ENCODE measurements at places on chromosomes 6 and 20.
A peak's percentile ranks its signal among the peaks of the same experiment; 100 is the strongest.

DNA sequence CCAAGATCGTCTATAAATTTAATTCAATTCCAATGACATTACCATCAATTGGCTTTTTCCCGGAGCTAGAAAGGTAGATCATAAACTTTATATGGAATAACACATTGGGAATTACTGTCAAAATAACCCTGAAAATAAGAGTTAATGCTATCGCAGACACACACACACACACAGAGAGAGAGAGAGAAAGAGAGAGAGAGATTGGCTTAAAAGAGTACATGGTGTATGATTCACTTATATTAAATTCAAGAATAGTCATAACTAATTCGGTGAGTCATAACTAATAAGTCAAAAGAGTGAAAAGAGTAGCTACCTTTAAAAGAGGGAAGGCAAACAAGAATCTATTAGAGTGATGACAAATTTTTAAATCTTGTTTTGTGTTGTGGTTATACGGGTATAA lies 425.5 kb downstream of the TBC1D32 start:
- DNase-seq = no peak

- no peak for DNase-seq
Observed at GRCh38 chr20:58306421-58307261, 2.9 kb upstream of the RAB22A start.

GRCh38 chr6:5684320-5685053 lies 322.2 kb downstream of the NRN1 start:
- peak; percentile 27 for DNase-seq

DNA sequence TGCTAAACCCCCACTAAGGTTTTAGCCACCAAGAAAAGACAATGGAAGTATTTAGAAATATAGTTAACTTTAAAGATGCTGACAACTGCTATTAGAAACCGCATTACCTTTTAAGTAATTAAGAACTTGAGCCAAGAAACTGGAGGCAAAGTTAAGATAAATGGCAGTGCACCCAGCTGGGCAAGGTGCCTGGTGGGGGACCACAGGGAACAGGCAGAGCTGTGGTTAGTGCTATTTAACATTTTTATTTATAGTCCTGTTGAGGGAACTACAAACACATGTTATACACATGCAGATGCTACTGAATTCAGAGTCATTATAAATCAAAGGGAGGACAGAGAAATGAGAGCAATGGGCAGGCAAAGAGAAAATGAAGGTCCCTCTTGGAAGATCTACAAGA lies 447.9 kb downstream of the TFAP2B start:
- no peak for DNase-seq

- no peak for DNase-seq
Observed at GRCh38 chr6:112216662-112217551, 37.5 kb downstream of the LAMA4 start.

DNA sequence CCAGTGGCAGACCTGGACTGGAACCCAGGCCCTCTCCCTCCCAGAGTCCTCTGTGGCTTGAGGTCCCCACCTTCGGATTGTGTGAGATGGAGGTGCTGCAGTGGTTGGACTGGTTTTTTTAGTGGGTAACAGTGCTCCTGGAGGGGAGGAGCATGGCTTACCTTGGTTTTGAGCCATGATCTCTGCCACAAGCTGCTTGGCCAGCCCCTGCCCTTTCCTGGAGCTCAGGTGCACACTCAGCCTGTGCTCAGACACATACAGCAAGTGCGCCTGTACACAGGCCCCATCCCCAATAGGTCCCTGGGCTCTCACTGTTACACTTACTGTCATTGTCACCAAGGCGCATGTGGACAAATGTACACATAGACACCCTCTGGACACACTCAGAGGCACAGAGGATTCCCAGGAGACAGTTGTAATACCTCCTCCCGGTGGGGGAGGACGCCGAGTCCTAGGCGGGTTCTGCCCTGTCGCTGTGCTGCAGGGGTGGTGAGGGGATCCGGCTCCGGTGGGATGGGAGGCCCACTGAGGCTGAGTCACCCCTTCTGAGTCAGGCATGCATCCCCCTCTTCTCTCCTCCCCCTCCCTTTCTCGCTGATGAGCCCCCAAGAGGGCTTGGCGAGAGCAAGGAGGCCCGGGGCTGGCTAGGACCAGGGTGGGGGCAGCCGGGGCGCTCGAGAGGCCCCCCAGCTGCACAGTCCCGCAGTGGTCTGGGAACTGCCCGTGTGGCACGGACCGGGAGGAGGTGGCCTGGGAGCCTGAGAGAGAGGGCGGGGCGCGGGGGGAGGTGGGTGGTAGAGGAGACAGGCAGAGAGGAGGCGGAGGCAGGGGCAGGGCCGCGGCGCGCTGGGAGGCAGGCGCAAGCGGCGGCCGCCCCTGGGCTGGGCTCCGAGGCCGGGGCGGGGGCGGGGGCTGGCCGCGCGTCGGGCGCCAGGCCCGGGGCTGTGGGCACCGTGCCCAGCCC lies 522 bp upstream of the EPB41L1 start:
- DNase-seq = peak; percentile 62

DNA sequence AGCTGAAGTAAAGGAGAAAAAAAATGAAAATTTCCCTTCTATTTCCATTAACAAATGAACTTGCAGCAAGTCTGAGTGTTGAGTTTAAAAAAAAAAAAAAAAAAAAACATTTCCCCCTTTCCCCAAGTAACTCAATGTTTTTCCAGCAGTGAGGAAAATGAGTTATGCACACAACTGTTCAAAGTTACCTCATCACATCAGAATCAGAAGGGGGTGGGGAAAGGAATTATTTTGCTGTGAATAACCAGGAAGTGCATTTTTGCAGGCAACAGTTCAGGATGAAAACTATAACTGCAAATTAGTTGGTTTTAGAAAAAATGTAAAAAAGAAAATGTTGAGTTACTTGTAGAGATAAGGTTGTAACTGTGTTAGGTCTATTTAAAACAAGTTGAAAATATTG lies 568.9 kb upstream of the CITED2 start:
- DNase-seq = no peak

- DNase-seq = no peak
Observed at GRCh38 chr20:34980543-34981233, 25.0 kb downstream of the MYH7B start.

GRCh38 chr20:24935766-24936525 lies 13.1 kb upstream of the CST7 start:
- DNase-seq = no peak

- DNase-seq = no peak
Observed at GRCh38 chr6:43013097-43013842, 476 bp downstream of the MEA1 start.

DNA sequence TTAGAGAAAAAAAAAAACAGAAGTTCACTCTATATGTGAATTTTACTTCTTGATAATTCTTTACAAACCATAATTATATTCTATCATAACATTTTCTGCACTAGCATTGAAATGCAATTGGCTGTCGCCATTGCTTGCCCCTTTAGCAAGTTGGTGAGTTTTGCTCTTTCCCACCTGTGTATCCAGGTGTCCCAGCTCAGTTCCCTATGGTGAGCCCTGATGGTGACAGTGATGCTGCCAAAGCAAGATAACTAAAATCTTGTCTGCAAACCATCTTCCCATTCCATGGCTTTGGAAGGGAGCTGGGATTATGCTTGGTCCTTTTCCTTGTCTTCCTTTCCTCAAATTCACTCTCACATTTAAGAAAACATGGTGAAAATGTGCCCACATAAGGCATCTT lies 429.6 kb downstream of the NKAIN2 start:
- DNase-seq = no peak

- peak; percentile 72 for DNase-seq
Observed at GRCh38 chr6:160930547-160931377, 60.8 kb upstream of the MAP3K4 start.

GRCh38 chr6:53461696-53462095 lies 83.2 kb downstream of the GCLC start:
- no peak for DNase-seq

- no peak for DNase-seq
Observed at GRCh38 chr6:153858529-153858928, 180.5 kb upstream of the OPRM1 start.

- DNase-seq = no peak
Observed at GRCh38 chr6:15331143-15331542, 85.3 kb downstream of the JARID2 start.

GRCh38 chr20:64133951-64134407 lies 26.6 kb upstream of the NPBWR2 start:
- DNase-seq = no peak

DNA sequence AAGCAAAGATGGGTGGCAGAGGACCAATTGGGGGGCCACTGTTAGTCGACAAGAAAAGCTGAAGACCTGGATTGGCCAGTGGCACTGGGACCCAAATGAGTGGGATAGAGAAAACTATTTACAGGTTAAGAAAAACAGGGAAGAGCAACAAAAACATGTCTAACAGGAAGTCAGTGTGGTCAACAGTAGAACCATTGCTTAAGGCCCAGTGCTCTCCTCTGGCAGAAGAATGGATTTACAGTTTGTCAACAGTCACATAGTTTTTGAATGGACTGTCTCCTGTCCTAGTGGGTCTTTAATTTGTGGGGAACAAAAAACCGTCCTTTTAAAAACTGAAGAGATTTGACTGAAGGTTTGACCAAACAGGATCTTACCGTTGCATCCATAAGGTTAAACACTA lies 12.1 kb upstream of the WTAP start:
- no peak for DNase-seq

DNA sequence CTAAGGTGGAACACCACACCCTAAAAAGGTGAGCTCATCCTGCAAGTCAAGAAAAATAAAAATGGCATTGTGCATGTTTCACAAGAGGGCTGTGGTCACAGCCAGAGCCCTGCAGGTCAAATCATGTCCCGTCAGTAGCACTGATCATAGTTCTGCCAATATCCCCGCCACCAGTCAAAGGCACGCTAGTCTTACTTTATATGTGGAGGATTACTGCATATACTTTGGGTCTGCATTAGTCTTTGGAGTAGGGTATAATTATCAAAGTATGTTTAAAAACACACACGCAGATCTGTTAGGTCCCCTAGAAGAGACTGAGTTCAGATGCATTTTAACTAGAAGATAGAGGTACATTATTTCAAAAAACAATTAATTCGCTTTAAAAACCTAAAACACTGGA lies 1.8 kb downstream of the PERP start:
- no peak for DNase-seq

Data from neuronal stem cell (in vitro differentiated cells).